ENCODE measurements at places on chromosomes 12 and 14. TPM values are rescaled to one million over a fixed set of nuclear protein-coding genes. Genes with fewer than 3 reads are reported as not detected.

Gene SLCO1B1
- not detected for total RNA-seq

Gene NXPH4
- 2.4 TPM for total RNA-seq

Gene SIX6
- total RNA-seq, result not detected

Gene USP44
- 1.8 TPM for total RNA-seq

Gene KRT75
- not detected for total RNA-seq

Gene SYCP3
- 0.18 TPM for total RNA-seq

Gene LRTM2
- total RNA-seq, result not detected

Gene KRT6B
- total RNA-seq, result not detected

Gene PPP2R5C
- total RNA-seq, result 114 TPM

Gene RNASE4
- total RNA-seq, result 4.8 TPM

Gene SDR9C7
- total RNA-seq, result not detected

Gene KCNMB4
- total RNA-seq, result 2.0 TPM

Gene OR4E1
- not detected for total RNA-seq

Gene GDF3
- not detected for total RNA-seq

- DNase-seq, result no peak
These were observed 3.3 kb upstream of the TMEM117 start for GRCh38 chr12:43832463-43833168.

DNA sequence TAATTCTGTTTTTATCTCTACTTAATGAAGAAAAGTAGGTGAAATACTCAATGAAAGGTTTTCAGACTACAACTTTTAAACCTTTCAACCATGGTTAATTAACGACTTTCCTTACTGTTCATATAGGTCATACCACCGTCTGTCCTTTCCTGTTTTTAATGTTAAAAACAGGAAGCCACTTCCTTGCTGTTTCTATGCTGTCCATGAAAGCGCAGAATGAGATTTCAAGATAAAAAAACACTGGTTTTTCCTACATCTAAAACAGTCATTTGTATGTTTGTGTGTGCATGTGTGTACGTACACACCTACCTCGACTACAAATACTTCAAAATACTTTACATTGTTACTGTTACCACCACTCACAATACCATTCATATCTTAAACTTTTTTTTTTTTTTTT, 27.3 kb downstream of the SPTLC2 start:
- no peak for DNase-seq

- no peak for DNase-seq
These were observed 375.9 kb downstream of the DAD1 start for GRCh38 chr14:22213120-22213519.

DNA sequence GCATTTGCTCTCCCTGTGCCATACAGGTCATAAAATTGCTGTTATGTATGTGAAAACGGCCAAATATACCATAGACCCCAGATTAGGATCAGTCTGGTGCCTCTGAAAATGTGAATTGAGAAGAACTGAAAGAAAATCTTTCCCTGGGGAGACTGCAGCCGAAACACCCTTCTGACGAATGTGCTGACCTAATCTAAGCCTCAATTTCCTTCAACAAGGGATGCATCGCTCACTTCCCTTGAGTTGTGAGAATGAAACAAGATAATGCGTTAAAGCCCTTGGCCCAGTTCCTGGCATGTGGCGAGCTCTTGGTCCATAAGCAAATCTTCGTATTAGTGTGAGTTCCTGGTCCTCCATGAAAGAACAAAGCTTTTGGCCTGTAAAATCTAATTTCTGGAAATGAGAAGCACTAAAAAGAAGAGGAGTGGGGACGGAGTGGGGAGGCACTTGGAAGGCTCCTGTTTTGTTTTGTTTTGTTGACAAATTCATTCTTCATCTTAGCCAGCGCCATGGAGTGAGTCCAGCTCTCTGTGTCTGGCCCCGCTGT, 49.5 kb upstream of the RTRAF start:
- DNase-seq, result peak; percentile 48

- DNase-seq, result no peak
These were observed 33.2 kb upstream of the FAM222A start for GRCh38 chr12:109680264-109681005.

DNA sequence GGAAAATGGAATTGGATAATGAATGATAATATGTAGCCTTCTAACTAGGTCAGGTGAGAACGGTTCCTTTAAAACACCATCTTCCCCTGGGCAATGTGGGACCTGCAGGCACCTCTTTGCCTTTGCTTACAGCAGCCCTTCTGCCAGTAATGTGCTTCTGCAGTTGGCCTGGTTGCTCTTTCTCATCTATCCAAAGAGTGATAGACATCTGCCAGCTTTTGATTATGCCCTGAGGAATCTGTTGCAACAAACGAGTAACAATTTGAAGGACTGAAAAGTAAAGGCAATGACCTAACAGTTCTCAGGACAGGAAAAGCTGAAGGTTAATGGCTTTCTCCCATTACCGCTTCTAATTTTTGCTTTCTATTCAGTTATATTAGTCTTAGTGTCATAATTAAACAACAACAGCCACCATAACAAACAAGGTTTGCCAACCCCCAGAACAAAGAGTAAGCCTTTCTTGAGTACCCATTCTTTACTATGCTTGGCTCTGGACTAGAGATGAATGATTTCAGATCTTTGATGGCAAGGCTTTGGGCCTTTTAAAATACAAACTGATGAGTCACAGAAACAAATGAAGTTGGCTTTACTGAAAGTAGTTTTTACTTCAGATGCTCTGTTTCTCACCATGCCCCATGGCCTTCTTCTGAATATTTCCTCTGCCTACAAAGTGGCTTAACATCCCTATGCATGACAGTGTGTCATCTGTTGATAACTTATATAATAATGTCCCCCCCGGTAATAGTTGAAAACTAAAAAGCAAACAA, 76.1 kb upstream of the KRR1 start:
- DNase-seq, result peak; percentile 54

GRCh38 chr14:65360144-65360784, 52.3 kb upstream of the FUT8 start:
- DNase-seq, result peak; percentile 71

- DNase-seq, result peak; percentile 42
These were observed 848 bp downstream of the CTDSP2 start for GRCh38 chr12:57845478-57846284.

GRCh38 chr12:47650469-47650868, 55.4 kb downstream of the RPAP3 start:
- DNase-seq, result no peak

DNA sequence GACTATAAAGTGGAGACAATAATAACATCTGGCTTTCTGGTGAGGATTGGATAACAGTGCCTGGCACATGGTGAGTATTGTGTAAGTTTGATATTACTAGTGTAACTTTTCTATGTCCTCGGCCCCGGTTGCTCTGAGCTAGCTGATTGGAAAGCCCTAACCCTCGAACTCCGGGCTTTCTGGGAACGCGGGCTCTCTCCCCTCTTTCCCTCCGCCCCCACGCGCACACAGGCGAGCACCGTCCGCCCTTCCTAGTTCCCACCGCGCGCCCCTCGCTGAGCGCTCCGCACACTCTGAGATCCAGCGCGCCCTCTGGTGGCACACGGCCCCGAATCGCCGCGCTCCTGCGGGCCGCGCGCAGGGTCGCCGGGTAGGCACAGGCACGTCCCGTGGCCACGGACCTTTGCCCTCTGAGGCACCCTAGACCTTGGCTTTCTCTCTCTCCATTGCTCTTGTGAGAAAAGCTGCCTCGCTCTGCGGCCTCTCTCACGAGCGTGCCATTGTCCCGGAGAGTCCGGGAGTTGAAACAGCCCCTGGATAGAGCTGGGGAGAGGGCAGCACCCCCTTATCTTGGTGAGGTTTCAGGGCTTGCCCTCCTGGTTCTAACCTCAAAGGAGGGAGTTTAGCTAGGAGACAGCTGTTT, 23.2 kb upstream of the ESRRB start:
- peak; percentile 44 for DNase-seq

GRCh38 chr14:77579780-77580179, 36.7 kb downstream of the SPTLC2 start:
- DNase-seq, result no peak

GRCh38 chr12:62803756-62804155, 131.2 kb downstream of the PPM1H start:
- no peak for DNase-seq

DNA sequence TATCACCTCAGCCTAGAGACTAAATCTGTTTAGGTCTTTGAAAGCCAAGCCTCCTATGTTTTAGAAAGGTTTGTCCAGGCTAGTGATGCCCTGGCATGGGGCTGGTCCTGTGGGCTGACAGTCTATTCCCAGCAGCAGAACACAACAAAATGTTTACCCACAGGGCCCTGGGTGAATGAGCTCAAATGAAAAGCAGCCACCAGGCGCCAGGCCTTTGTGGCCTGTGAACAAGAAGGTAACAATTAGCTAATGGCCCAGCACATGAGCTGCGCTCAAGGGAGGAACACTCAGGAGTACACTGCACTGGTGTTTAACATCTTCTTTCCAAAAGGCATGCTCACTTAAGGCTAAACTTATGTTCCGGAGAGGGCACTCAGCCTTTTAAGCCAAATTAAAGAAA, 202.2 kb downstream of the MON2 start:
- no peak for DNase-seq

DNA sequence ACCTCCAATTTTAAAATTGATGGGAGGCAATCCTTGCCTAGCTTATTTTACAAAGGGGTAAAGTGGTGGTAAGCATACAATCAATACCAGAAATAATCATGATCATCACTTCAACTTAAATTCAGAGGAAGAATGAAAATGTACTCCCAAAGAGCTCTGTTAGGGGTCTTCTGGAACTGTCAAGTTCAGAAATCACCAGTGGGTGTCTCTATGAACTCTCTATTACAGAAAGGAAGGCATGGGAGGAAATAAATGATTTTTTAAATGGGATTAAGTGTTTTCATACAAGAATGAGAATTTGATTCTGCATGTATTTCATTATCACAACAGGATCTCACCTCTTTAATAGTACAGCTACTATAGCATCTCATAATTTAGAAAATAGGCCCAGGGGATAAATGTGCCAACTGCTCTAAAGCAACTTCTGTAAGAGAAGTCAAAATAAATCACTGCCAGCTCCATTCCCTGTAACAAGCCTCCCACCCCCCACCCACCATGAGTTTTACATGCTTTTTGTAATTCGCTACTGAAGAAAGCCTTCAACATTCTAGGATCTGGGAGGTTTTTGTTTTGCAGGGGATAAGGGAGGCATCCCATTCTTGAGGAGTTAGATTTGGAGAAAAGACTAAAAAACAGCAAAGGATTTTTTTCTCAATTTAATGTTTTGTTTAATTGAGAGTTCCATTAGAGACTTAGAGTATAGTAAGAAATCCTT, 9.7 kb downstream of the DCP1B start:
- DNase-seq, result no peak

DNA sequence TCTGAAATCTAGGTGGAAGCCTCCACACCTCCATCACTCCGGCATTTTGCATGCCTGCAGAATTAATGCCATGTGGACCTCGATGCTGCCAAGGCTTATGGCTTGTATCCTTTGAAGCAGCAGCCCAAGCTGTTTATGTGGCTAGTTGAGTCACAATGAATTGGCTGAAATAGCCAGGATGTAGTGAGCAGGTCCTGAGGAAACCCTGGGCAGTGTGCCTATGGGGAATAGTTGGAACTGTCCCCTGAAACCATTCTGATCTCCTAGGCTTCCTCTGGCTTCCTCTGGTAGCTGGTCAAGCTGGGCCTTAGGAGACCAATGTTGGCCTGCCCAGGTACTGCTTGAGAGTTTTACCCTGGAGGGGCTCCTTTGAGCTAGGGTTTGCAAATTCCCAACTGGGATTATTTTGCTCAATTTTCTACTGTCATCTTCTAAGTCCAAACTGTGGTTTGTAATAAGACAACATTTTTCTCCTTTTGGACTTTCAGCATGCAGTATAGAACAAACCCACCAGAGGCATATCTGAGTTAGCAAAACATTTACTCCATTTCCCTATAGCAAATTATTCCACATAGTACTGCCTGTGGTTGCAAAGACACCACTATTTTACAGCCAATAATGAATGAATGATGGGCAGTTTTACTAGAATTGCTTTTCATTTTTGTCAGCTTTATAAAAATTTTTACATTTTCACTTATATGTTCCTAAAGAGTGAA, 85.1 kb upstream of the AMIGO2 start:
- peak; percentile 93 for DNase-seq

DNA sequence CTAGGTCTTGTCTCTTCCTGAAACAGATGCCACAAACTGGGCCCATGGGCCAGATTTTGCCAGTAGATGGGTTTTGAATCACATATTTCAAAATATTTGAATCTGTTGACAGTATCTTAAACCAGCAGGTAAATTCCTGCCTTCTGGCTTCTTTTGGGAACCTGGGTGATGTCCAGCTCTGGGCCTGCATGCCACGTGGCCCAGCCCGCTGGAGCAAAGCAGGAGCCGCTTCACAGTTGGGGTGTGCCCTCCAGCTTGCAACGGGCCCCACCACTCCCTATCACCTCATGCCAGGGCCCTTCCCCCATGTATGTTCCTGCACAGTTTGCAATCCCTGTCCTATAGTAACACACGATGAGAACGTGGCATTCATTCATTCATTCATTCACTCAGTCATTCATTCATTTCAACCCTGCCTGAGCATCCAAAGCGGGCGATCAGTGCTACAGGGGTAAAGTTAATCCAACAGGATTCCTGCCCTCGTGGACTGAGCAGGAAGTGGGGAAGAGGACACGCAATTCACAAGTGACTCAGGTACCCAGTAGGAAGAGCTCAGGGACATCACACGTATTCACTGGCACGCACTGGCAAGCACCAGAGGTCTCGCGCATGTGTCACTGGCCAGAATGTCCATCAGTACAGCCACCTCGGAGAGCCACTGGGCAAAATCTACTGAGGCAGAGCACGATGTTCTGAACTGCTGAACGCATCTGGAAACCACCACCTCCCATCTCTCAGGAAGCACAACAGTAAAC, 27.8 kb downstream of the SCARB1 start:
- DNase-seq, result no peak

GRCh38 chr14:69191340-69192111, at the start of gene EXD2:
TSS of gene EXD2 (plus strand) at chr14:69191498. CDS start at chr14:69209471, 17,973 bp downstream.
- DNase-seq, result peak; percentile 71

DNA sequence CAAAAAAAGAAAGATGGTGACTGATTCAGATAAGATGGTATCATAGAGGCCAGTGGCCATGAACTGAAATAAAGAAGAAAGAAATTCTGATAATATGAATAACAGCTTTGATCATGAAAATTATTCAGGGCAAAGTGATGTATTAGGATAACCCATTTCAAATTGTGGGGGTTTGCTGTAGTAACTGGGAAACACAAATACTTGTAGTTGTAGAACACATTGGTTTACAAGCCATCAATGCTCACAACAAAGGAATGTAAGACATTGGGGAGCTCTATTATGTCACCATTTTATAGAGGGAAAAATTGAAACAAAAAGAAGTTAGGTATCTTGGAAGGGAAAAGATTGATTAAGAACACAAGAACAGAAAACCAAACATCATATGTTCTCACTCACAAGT, 140.4 kb upstream of the FRMD6 start:
- no peak for DNase-seq

Measured in fibroblast of the aortic adventitia (primary cell).